ENCODE measurements at places on chromosomes 1 and 21.

DNA sequence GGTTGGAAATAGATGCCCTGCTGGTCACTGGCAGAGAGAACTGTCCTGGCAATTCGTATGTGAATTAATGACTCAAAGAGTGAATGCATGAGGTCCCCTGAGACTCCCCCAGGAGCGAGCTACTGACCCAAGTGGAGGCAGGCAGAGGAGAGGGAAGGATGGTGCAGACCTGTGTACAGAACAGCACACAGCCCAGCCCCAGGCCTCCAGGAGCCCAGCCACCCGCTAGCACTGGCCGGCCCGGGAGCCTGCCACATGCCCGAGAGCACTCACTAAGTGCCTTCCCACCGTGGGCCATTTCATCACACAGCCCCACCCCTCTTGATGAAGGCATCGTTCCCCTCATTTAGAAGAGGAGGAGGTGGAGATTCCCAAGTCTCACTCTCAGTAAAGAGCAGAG is 62.0 kb upstream of the IGSF21 start:
- no peak for DNase-seq

DNA sequence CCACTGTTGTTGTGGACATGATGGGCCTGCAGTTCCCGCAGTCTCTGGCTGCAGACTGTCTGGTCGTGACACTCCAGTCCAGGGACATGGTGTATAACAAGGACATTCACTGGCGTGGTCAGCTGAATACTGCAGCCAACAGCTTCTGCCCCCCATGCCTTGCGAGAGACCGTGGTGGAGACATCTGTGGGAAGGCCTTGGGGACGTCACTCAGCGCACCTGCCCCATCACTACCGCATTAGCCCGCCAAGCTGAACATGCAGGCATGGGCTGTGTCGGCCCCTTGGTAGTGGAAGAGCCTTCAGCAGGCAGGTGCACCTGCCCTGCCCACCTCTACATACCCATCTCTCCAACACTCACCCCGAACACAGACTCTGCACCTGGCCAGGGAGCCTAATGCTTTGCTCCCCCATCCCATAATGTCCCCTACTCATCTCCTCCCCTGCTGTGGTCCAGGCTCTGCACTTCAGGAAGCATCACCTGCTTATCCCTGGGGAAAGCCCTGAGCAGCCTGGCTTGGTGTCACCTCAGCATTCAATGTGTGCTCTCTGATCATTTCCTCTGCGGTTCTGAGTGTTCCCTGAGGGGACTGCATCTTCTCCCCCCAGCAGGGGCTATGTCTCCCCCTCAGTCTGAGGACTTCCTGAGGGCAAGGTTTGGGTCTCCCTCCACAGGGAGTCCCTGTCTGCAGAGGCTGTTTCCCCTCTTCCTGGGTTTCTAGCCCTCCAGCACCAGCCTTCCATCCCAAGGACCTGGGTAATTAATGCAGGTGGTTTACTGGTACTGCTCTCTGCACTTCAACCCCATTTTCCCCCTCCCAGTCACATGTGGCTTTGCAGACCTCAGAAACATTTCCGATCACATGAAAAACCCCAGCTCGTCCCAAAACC is 3.2 kb downstream of the PGLYRP4 start:
- DNase-seq, result no peak

GRCh38 chr21:34018910-34019309 is 54.5 kb upstream of the MRPS6 start:
- no peak for DNase-seq

DNA sequence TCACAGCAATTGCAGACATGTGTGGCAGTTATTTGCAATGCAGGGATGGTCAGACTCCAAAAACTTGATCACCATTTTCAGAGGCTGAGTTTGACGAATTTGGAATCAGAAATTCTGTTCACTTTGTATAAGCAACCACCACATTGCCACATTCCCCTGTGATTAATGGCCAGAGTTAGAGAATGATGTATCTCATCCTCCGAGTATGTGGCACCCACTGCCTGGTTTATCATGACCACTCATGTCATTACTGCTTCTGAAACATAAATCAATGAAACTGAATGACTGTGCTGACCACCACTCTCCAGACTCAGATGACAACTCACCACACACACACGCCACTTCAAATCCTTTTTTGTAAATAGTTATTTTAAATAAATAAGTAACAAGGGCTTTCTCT is 66.6 kb upstream of the CACHD1 start:
- DNase-seq, result no peak

GRCh38 chr1:237186675-237187074 is 144.7 kb downstream of the RYR2 start:
- DNase-seq, result no peak

- DNase-seq, result no peak
Measured at GRCh38 chr21:46289655-46290179, 3.6 kb downstream of the YBEY start.

GRCh38 chr1:217881131-217881543 is 250.0 kb downstream of the SPATA17 start:
- DNase-seq, result no peak

All from stimulated activated CD8-positive, alpha-beta memory T cell treated with anti-CD3 and anti-CD28 coated beads, Interleukin-15, amount 100 ng/mL, for 1 hour (primary cell).